ENCODE measurements at places on chromosomes 1 and 21. TPM values are rescaled to one million over a fixed set of nuclear protein-coding genes. Genes with fewer than 3 reads are reported as not detected.
A peak's percentile ranks its signal among the peaks of the same experiment; 100 is the strongest.

The FAM151A gene
- total RNA-seq, result 1.2 TPM

The LHX8 gene
- total RNA-seq, result not detected

The HENMT1 gene
- 1.2 TPM for total RNA-seq

The UCHL5 gene
- total RNA-seq, result 45.3 TPM

The SLFNL1 gene
- 0.37 TPM for total RNA-seq

The BATF3 gene
- total RNA-seq, result 1.6 TPM

The NPHP4 gene
- total RNA-seq, result 4.9 TPM

- no peak for DNase-seq
Measured at GRCh38 chr1:8418301-8418700, 100.4 kb downstream of the SLC45A1 start.

- no peak for DNase-seq
Measured at GRCh38 chr1:30765556-30766434, 8.2 kb upstream of the LAPTM5 start.

DNA sequence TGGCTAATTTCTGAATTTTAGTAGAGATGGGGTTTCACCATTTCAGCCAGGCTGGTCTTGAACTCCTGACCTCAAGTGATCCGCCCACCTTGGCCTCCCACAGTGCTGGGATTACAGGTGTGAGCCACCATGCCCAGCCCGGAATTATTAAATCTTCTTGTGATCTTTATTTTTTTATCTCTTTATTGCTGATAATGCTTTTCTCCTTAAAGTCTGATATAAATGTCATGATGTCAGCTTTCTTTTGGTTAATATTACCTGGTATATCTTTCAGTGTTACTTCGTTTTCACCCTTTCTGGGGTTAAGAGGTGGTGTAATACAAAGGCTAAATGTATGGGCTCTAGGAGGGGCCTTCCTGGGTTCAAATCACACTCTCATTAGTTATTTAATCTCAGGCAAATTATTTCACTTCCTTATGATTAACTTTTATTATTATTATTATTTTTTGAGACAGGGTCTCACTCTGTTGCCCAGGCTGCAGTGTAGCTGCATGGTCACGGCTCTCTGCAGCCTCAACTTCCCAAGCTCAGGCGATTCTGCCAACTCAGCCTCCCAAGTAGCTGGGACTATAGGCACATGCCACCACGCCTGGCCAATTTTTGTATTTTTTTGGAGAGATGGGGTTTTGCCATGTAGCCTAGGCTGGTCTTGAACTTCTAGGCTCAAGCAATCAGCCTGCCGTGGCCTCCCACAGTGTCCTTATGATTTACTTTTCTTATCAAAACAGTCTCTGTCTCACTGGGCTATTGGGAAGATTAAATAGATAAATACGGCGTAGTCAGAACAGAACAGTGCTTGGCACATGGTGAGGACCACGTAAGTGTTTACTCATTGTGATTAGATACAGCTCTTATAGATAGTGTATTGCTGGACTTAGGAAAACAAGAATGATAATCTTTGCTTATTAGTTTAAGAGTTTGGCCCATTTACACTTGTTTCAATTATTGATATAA is 216.5 kb downstream of the URB2 start:
- no peak for DNase-seq

- DNase-seq, result peak; percentile 87
Measured at GRCh38 chr1:245874942-245875580, 632.0 kb downstream of the SMYD3 start.

DNA sequence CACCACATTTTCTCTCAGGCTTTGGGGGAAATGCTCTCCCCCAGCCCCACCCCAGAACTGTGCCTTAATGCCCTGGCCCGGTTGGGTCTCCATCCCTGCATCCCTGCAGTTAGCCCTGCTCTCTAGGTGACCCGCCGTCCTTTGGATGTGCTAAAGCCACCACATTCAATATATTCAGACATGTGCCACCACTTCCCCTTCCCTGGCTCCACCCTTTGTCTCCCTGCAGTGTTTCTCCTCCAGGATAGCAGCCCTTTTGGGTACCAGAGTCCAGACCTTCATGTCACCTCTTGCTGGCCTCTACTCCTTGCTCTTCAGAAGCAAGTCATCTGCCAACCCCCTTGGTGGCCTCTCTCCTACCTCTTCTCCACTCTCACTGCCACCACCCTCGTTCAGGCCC is 41.8 kb downstream of the RUNX1 start:
- no peak for DNase-seq

DNA sequence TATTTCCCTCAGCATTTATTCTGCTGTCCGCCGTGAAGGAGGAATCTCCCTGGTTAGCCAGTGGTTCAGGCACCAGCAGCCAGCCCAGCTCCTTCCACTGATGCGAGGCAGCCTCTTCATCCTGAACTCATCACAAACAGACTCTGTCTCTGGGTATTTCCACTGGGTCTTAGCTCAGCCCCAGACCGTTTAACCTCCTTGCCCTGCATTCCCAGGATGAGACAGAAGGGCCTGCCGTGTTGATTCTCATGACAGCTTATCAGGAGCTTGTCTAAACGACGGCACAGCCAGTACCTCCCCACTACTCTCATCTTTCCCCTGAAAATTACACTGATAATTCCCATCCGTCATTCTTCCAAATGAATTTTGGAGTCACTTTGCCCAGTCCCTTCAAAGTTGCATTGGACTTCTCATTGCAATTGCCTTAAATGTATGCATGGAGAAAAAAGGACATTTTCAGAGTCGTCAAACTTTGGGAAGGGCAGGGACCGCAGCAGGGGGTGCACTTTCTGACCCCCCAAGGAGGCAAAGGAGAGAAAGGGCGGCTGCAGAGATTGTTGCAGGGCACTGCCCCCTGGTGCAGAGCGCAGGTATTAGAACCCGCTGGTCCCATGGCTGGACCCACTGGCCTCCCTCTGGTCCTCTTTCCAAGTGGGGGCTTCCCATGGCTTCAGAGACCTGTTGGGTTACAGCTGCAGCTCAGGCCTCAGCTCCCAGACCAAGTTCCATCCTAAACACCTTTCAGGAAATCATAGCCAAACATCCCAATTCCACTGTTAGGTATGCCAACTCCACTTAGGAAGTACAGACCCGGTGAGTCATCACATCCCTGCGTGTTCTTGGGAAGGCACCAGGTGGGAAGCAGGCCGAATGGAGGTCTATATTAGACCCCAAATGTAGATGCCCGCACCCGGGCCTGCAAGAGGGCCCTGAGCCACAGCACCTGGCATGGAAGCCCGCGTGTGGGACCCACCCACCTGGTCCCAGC is 3.7 kb upstream of the MEGF6 start:
- no peak for DNase-seq

DNA sequence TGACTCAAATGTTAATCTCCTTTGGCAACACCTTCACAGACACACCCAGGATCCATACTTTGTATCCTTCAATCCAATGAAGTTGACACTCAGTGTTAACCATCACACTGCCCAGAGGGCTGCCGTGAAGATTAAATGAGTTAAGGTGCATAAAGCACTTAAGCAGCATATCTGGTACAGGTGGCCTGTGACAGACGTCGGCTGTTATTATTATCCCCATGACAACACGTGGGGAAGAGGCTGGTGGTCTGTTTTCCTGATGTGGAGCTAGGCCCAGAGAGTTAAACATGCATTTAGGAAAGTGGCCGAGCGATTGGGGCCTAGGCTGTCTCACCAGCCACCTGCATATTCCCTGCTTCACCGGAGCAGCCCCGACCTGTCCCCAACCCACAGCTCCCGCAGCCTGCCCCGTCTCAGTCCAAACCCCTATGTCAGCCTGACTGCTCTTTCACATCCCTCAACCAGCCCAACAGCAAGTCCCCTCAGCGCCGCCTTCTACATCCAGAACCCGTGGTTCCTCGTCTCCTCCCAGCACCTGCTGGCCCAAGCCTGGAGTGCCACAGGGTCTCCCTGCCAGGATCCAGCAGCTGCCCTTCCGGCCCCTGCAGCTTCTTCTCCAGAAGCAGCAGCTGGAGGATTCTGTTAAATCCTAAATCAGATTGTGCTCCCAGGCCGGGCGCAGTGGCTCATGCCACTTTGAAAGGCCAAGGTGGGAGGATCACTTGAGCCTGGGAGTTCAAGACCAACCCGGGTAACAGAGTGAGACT is 77.9 kb downstream of the FBXO2 start:
- DNase-seq, result no peak

DNA sequence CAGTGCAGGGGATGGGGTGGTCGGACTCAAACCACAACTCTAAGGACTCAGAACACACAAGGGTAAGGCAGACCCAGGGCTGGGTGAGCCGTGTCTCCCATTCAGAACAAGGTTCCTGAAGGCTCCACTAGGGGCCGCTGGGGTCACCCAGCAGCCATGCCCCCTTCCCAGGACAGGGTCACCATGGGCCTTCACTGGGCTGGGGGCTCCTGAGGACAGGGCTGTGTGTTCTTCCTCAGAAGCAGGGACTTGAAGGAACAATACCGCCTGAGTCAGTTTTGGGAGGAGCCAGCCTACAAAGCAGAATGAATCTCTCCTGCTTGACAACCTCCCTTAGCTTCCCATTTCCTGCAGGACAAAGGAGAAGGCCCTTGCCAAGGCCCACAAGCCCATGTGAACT is 15.4 kb downstream of the RIMS3 start:
- DNase-seq, result no peak

DNA sequence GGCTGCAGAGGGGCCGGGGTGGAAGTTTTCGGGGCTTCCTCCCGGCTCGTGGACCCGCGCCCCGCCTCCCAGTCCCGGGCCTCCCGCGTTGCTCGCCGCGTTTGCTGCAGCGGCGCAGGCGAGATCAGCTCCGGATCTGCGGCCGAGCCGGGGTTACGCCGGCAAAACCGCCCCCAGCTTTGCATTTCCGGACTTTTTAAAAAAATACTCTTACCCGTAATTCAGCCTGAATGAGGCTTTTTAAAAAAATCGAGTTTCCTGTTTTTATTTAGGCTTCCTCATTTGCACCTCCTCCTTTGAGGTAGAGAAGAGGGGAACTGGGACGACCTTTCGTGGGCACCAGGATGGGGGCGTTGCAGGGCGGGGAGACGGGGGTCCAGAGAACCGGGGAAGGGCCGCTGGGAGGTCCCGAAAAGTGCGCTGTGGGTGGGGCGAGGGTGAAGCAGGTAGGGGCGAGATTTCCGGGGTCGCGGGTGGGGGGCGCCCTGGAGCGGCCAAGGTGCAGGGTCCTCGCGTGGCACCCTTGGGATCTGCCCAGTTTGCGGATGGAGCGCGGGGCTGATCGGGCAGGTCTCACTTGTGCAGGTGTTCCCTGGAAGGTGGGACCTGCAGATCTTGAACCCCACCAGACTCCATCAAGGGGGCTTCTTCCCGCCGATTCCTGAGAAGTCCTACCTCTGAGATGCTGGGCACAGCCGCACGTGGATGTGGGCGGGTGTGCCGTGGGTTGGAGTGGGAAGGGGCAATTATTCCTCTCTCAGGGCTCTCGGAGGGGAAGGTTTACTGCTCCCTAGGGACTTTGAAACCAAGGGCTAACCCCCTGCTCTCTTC is 1.1 kb downstream of the PIK3CD start:
- peak; percentile 57 for DNase-seq

- DNase-seq, result no peak
Measured at GRCh38 chr1:241460098-241460873, 59.3 kb downstream of the FH start.

- DNase-seq, result no peak
Measured at GRCh38 chr1:185096531-185096930, 51.2 kb downstream of the RNF2 start.

- DNase-seq, result no peak
Measured at GRCh38 chr21:16216288-16216962, 486.6 kb downstream of the USP25 start.

GRCh38 chr1:232983375-232983774 is 33.0 kb downstream of the NTPCR start:
- no peak for DNase-seq

DNA sequence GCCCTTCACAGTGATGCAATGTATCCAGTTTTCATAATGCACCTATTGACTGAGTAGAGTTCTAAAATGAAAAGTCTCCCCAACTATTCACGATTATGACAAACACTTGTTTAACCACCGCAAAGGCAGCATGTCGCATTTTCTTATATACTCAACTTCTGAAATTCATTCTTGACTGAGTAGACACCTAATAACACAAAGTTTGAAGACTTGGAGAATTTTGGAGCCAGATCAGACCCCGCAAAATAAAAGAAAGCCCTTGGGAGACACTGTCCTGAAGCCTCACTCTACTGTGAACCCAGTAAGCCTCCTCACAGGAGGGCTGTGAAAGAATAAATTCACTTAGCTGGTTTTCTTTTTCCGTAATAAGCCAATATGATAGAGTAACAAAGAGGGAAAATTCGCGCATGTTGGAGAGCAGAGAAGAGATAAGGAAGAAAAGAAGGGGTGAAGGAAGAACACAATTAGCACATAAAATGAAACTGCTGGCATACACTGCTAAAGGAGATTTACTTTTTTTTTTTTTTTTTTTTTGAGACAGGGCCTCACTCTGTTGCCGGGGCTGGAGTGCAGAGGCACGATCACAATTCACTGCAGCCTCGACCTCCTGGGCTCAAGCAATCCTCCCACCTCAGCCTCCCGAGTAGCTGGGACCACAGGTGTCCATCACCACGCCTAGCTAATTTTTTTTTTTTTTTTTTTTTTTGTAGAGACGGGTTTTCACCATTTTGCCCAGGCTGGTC is 492 bp upstream of the COLGALT2 start:
- DNase-seq, result no peak

DNA sequence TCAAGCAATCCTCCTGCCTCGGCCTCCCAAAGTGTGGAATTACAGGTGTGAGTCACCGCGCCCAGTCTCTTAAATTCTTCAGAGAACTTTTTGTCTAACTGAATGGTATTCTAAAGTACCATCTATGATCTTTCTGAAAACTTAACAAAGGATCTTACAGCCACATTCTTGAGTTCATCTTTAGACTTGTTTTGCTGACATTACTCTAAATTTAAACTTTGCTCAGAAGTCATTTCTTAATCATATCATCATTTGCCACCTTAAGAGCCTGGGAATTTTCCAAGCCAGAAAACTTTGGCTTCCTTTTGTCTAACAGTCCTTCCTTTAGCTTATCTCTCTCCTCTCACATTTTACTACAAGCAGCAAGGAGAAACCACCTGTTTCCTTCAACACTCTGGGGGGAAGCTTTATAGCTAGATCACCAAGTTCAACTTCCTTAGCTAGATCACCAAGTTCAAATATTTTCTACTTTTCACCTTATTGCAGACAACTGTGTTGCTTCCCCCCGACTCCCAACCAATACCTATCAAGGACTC is 5.4 kb upstream of the ZBTB8A start:
- DNase-seq, result no peak

DNA sequence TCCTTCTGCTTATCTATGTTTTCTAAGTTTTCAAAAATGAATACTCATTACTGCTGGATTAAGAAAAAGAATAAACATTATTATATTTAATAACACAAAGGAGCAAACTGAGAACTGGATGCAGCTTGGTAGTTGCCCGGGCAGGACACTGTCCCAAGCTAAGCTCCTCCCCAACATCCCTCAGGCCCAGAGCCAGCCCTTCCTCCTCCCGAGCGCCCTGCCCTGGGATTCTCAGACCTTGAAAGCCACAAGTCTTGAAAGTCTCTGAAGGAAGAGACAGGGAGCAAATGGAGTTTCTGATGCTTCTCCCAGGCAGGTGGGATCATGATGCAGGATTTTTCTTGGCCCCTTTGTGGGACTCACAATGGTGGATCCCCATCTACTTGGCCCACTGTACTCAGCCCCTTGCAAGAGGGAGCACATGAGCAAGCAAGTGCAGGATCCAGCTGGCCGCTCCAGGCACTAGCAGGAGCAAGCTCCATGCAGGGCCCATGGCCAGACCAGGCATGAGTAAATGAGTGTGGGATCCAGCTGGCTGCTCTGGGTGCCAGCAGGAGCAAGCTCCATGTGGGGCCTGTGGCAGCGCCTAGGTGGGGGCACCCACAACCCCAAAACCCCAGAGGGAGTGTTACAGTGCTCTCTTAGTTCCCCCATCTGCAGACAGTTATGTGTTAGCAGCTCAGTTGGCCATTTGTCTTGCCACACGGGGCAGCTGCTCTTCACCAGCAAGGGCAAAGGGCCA is 32.1 kb upstream of the RAB4A start:
- no peak for DNase-seq

Measured in left ventricle myocardium superior (tissue), 1 donor.